ENCODE measurements at places on chromosomes 4 and X.

DNA sequence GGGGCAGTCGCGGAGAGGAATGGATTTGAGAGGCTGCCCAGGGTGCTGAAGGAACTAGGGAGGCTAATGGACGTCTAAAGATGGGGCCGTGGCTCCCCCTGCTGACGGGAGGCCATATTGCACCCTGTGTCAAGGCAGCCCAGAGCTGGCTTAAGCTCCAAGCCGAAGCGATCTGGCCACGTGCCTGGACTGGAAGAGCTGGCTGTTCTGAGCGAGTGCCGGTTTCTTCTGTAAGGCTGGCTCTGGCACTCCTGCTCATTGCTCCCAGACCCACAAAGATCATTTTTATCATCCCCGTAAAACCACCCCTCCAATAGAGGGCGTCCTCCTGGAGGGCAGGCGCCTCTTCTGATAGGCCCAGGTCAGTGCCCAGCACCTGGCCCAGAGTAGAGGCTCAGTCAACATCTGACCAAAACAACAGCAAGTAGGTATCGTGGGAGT is 5.6 kb downstream of the PNCK start:
- DNase-seq: peak; percentile 93

DNA sequence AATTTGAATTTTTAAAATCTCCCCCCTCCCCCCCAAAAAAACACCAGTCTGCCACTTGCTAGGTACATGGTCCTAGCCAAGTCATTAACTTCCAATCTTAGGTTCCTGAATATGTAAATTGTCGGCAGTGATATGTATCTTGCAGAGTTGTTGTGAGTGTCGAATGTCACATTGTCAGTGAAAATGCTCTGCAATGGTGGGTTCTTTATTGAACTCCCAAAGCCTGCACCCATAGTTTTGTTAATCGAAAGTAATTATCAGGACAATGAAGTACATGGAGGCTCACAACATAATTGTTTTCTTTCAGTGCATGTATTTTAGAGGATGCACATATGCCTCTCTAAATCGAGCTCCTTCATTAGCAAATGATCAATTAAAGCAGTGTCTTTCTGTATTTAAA is 185.6 kb upstream of the S100G start:
- no peak for DNase-seq

GRCh38 chrX:84336646-84337045 is 148.6 kb upstream of the RPS6KA6 start:
- no peak for DNase-seq

DNA sequence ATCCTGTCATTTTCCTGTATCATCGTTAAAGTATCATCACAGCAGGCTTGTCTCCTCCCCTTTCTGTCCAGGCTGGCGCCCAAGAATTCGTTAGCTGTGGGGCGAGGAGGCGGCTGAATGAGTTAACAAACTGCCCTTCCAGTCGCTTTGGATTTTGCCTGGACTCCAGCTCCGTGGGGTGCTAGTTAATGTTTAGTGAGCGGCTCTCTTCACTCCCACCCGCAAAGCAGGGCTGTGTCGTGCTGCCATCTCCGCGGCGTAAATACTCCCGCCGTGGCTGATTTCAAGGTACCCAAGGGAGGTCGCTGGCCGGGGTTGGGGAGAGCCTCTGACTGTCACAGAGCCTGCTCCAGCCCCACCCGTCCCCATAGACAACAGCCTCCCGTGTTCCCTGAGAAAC is 44.9 kb upstream of the SPRY1 start:
- DNase-seq: no peak

DNA sequence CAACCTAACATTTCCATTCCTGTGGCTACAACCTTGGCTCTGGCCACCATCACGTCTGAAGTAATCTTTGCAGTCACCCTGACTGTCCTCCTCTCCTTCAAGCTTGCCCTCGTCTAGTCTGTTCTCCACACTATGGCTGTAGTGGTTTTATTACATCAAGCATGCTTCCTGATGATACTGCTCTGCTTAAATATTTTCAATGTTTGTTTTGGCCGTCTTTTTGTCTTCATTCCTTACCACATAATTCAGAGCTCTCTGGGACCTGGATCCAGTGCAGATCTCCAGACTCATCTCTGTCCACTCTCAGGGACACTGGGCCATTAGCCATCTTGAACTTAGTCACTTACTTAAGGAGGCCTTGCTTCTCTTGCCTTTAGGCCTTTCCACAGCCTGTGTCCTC is 27.7 kb upstream of the FREM3 start:
- DNase-seq: no peak

DNA sequence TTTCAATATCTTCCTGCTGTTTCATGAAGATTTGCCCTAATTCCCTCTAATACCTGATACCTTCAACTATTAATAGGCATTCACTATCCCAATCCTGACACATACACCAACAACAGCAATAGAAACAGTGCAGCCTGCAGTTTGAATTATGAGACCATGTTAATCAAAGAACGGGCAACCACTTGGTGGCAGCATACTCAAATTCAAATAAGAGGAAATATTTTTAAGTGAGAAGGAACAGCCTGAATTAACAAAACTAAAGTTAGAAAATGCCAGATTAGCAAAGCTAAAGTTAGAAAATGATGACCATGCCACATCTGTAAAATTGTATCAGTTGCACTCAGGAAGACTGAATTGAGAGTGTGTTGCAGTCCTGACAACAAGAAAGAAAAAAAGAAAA is 204.9 kb downstream of the SMARCA1 start:
- peak; percentile 54 for DNase-seq

All from endodermal cell (in vitro differentiated cells).